ENCODE measurements at places on chromosomes 7 and 10.

GRCh38 chr7:40507166-40507565 is 372.4 kb downstream of the SUGCT start:
- no peak for DNase-seq

DNA sequence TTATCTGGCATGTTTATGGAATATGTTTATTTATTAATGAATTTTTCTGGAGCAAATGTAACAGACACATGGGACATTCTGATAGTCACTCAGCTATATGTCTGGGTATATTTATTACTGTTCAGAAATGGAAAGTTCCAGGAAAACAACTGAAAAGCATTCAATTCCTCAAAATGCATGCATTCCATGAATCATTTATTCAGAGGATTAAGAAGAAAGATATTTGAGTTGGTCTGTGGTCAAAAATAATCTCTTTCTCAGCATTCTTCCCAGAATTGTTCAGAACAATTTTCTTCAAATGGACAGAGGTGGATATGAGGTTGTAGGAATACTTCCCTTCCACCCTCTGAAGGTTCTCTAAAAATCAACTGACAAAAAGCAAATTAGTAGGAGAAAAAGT is 97.6 kb upstream of the ITGB1 start:
- no peak for DNase-seq

DNA sequence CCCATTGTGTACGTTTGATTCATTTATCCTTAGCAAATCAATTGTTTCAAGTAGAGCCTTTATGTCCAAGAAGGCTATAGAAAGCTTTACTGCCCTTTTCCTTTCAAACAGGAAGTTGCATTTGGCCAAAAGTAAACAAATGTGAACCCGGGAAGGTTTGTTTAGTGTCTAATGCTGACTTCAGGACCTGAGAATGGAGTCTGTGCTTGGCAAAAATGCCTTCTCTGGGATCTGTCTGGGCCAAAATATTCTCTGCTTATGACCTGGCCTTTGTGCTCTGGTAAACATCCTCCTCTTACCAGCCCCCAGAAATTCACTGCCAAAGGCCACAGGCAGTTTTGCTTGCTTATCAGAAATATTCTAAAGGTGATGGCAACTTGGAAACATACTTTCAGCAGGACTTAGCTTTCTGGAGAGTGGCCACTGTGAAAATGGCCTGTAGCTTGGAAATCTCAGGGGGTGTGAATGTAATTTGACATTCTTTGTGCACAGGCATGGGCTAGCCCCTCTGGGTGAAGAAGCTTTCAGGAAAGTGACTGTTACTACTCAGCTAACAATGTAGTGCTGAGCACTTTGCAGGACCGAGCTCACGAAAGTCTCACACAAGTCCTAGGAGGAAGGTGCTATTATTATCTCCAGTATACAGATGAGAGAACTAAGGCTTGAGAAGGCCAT is 199.5 kb downstream of the PTEN start:
- DNase-seq, result no peak

- DNase-seq, result no peak
Measured at GRCh38 chr10:42475168-42476098, 162.9 kb downstream of the ZNF33B start.

GRCh38 chr10:94617389-94617944 is 66.1 kb upstream of the CYP2C18 start:
- DNase-seq, result no peak

- DNase-seq, result no peak
Measured at GRCh38 chr10:128854963-128855362, 612.1 kb upstream of the MGMT start.

DNA sequence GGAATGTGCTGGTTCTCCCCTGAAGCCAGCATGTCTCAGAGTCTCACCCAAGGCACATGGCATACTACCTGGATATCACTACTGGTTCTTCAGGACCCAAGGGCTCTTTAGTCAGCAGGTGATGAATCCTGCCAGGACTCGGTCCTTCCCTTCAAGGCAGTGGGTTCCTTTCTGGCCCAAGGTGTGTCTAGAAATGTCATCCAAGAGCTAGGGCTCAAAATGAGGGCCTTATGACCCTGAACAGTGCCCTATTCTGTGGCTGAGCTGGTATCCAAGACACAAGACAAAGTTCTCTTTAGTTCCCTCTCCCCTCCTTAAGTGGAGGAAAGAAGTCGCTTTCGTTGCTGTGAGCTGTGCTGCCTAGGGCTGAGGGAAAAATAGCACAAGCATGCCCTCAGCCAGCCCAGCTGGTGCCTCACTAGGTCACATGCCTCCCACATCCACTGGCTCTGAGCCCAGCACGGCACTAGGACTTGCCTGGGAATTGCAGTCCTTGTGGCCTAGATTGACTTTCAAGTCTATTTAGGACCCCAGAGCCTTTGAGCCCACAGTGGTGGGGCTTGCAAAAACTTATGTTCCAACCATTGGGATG is 106.0 kb downstream of the BMS1 start:
- DNase-seq, result no peak

GRCh38 chr10:48285710-48286109 is 11.2 kb upstream of the FRMPD2 start:
- DNase-seq, result no peak

GRCh38 chr10:76769582-76769981 is 868.0 kb downstream of the KCNMA1 start:
- no peak for DNase-seq

- DNase-seq, result no peak
Measured at GRCh38 chr10:65550761-65551160, 1375.1 kb upstream of the LRRTM3 start.

GRCh38 chr10:635088-635861 is 54.2 kb downstream of the DIP2C start:
- no peak for DNase-seq

GRCh38 chr7:7219216-7219615 is 36.9 kb downstream of the C1GALT1 start:
- no peak for DNase-seq

- DNase-seq, result no peak
Measured at GRCh38 chr10:22324893-22325271, 4.0 kb downstream of the BMI1 start.

DNA sequence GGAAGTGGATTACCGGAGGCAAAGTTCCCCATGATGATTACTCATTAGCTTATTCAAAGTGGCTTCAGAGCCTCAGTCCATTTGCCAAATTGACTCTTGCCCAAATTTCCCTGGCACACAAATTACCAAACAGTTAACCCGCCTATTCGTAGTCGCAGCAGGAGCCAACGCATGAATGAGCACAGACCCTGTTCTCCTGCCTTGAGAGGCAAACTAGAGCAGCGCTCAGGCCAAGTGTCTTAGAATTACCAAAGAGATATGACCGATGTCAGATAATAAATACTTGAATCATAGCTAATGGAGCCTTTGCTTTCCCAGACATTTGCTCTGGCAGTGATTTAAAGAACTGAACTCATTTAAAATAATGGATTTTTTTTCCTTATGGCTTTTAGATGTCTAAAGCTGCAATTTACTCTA is 64.9 kb downstream of the CTTNBP2 start:
- DNase-seq, result no peak

- DNase-seq, result no peak
Measured at GRCh38 chr7:64870656-64871055, 32.4 kb upstream of the ZNF273 start.

All from stimulated activated CD8-positive, alpha-beta memory T cell treated with anti-CD3 and anti-CD28 coated beads, Interleukin-7, amount 100 ng/mL, for 1 hour (primary cell).